ENCODE measurements at places on chromosomes 16 and 17.

- no peak for DNase-seq
These were observed 1.0 kb downstream of the LMF1 start for GRCh38 chr16:969508-970385.

DNA sequence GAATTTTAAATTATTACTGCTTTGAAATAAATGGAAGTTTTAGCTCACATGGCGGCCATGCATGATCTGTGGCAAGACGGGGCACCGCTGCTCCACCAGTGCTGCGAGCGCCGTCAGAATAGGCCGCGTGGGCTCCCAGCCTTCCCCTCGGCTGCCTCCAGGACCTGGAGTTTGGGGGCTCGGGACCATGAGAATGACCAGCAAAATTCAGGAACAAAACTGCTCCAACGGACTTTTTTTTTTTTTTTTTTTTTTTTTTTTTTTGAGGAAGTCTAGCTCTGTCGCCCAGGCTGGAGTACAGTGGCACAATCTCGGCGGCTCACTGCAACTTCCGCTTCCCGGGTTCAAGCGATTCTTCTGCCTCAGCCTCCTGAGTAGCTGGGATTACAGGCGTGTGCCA lies 38.3 kb upstream of the AKAP1 start:
- no peak for DNase-seq

DNA sequence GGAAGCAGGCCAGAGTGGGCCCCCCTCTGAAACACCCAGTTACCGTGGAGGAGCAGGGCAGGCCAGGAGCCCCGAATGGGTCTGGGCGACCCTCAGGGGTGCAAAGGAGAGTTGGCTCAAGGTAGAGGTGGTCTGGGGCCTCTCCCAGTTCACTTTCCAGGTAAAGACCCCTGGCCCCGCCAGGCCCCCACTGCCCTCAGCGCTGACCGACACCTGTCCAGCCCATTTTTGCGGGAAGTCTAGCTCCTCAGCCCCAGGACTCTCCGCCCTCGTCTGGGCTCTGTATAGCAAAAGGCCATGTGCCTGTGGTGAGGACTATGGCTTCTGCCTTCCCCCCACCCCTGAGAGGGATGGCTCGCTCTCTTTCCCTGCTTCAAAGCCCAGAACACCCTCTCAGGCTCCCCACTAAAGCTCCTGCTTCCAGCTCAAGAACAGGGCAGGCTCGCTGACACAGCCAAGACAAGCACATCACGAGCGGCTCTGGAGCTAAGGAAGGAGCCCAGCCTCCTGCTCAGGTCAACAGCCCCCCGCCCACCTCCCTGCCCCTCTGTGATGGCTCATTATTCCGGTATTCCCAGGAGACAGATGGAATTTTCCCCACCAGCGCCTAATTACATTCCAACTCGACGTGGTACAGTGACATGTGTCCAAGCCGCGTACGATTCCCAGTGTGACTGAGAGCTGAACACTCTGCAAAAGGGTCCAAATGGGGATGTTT lies 59.4 kb downstream of the RTN4RL1 start:
- peak; percentile 52 for DNase-seq

- no peak for DNase-seq
These were observed 10.2 kb upstream of the FBF1 start for GRCh38 chr17:75950855-75951554.

DNA sequence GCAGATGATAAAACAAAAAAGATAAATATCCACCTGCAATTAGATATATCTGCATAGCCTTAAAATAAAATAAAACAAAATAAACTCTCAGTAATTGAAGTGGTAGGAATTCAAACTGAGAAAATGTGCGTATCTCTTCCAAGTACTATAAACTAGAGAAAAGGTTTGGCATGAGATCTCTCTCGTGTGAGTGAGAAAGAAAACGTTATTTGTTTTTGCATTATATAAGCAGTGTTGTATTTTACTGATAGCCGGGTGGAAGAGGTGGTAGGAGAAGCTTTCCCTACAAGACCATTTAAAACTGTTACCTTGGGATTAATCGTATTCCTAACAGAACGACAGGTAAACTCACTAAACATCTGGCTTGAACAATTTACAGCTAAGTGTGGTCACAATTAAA lies 15.6 kb downstream of the CDH8 start:
- no peak for DNase-seq

DNA sequence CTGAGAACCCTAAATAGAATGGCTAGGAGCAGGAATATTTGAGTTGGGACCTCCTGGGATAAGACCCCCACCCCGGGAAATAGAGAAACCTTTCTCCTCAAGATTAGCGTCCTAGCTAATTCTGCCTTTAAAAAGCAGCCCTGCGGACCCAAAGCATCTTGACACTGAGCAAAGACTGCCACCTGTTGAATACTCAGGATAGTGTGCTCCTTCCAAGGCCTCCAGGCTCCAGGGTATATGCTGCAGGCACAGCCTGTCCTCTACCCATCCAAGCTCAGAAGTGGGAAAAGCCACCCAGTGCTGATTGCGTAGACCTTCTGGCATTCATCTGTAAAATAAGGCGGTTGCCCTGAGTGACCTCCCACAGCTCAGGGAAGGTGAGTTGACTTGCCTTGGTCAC lies 456.2 kb upstream of the DYNLRB2 start:
- no peak for DNase-seq

DNA sequence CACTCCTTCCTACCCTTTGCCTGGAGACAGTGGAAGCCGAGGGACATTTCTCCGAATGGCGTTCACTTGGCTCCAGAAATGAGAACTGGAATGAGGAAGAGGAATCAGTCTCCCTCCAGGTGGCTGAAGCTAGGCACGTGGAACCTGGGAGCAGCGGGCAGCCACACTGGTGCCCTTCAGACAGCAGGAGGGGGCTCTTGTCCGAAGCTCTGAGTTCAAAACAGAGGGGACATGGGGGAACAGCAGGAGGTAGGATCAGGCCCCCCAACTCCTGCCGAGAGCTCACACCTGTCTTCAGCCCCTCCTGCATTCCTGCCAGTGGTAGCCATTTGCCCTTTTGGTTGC lies 41.5 kb downstream of the TMEM235 start:
- no peak for DNase-seq

DNA sequence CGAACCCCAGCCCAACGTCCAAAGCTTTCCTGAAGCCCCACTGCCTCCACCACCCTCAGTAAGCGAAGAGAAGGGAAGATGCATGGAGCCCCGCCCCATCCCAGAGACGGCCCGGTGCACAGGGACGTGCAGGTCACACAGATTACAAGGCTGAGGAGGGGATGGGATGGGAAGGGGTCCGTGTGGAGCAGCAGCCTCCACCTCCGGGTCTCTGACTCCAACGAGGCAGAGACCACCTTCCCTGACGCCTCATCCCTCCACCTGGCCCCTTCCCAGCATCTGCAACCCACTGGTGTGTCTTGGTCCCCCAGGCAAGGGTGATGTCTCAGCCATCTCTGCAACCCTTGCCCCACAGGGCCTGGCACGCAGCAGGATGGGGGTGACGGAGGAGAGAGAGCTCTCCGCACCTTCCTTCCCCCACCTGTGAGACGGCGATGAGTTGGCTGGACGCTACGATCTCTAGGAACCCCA lies 58.5 kb downstream of the TBC1D16 start:
- DNase-seq: no peak

GRCh38 chr16:7612671-7613070 lies 280.0 kb downstream of the RBFOX1 start:
- no peak for DNase-seq

DNA sequence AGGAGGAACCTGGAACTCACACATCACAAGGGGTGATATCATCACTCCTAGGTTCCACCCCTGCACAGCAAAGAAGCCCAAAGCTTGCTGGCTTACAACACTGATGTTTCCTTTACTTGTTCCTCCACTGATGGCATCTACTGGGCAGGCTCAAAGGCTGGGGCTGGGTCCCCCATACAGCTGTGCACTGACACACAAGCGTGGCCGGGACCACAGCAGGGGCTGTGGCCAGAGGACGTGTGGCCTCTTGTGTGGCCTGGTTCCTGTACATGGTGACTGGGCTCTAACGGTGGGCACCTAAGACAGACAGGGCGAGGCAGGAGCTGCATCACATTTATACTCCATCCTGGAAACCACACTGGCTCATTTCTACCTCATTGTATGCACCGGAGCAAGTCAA lies 264.4 kb upstream of the FOXF1 start:
- DNase-seq: no peak

- peak; percentile 21 for DNase-seq
These were observed 52.1 kb upstream of the MYOCD start for GRCh38 chr17:12613566-12613965.

DNA sequence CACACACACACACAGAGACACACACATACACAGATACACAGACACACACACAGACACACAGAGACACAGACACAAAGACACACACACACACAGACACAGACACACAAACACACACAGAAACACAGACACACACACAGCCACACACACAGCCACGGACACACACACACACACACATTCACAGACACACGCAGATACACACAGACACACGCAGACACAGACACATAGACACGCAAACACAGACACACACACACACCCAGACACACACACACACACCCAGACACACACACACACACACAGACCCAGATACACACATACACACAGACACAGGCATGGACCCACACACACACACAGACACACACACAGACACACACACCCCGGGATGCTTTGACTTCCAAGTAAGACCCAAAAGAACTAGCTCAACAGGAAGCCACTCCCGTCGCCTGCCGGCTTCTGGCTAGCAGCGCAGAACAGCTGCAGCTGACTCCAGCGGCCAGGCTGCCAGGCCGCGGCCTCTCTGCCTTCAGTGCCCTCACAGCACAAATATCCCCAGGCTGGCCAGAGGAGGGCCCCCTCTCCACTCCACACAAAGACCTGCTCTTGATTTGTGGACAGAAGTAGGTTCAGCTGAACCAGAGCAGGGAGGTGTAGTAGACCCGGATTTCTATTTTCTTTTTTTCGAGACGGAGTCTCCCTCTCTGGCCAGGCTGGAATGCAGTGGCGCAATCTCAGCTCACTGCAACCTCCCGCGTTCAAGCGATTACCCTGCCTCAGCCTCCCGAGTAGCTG lies 6.0 kb upstream of the CHRNE start:
- DNase-seq: peak; percentile 74

GRCh38 chr17:15776871-15777270 lies 44.8 kb downstream of the TBC1D26 start:
- no peak for DNase-seq

- no peak for DNase-seq
These were observed 91.8 kb downstream of the STH start for GRCh38 chr17:46090871-46091270.

DNA sequence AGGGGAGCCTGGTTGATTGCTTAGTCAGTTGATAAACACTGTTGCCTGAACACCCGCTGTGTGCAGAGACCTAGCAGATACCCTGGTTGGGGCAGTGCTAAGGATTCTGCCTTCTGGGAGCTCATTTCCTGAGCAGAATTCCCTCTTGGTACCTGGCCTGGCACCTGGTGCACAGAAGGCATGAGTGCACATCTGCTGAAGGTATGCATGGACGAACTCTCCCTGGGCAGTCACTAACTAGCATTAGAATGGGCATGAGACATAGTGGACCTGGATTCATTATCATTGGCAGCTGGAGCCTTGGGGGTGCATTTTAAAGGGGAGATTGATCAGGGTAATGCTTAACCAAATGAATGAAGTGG lies 13.1 kb downstream of the ADCY7 start:
- no peak for DNase-seq

DNA sequence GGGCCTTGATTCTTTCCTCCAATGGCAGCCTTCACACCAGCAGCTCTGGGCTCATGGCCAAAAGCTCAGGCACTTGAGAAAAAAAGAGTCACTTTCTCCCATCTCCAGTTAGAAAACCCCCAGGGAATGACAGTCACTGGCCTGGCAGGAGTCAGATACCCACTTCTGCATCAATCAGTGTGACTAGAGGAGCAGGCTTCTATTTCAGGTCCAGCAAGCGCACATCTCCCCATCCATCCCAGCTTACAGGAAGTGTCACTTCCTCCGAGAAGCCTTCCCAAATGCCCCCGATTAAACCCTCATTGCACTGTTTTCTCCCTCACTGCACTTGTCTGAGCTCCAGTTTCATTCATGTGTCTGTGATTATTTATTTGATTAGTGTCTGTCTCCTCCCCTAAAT lies 30.4 kb upstream of the CCL1 start:
- DNase-seq: no peak

- no peak for DNase-seq
These were observed 86.4 kb upstream of the MYOCD start for GRCh38 chr17:12579288-12579687.

GRCh38 chr16:47061204-47061603 lies 82.5 kb downstream of the NETO2 start:
- no peak for DNase-seq

DNA sequence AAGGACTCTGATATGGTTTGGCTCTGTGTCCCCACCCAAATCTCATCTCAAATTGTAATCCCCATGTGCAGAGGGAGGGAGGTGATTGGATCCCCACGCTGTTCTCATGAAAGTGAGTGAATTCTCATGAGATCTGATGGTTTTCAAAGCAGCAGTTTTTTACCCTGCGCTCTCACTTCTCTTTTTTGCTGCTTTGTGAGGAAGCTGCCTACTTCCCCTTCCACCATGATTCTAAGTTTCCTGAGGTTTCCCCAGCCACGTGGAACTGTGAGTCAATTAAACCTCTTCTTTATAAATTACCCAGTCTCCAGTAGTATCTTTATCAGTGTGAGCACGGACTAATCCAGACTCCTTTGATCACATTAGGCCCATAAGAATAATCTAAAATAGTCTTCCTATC lies 719.7 kb upstream of the CDH8 start:
- DNase-seq: no peak

DNA sequence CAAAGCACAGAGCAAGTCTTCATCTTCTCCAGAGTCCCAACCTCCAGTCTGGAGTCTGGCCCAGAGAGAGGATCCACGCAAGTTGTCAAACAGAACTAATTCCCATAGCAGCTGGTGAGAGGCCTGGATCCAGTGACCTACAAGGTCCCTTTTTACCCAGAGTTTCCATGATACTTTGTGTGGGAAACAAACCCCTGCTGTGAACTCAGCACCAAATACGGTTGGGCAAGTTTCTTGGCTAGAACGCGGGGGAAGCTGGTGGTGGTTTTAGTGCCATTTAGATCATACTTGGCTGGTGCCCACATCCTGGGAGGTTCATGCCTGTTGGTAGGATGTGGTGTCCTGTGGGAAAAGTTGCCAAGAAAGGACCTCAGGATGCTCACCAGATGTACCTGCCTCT lies 18.1 kb downstream of the TMC7 start:
- peak; percentile 72 for DNase-seq
